Brain microvascular endothelial cell (primary cell): ENCODE measurements at places on chromosomes 11 and 22.

DNA sequence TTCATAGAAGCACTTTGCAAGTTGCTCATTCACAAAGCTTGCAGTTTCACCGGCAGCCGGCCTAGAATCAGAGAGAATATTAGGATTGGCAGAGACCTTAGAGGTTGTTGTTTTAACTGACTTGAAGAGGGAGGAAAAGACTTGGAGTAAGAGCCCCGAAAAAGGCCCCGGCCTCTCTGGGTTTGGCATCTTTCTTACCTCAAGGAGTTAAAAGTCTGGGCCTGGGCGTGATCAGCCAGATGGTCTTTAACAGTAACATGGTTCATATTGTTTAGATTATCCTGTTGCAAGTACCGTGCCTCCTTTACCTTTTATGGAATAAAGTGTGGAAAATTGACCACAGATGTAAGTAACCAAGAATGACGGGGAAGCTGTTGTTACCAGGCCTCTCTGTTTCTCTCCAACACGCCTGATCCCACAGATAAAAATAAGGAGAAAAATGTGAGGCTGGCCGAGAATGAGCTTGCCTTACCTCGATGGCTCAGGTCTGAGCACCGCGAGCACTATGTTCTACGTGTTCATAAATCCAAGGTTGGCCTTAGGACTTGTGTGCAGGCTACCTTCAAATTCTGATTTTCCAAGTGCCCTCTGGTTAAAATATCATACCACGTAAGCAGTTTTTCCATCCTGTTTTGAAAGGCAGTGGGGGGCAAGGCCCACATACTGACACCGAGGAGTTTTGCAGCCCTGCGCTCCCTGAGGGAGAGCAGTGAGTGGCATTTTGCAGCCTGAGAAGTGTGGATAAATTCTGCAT is 56.4 kb downstream of the PARVA start:
- DNase-seq, result peak; percentile 55

GRCh38 chr11:40384991-40385390 is 1074.5 kb downstream of the LRRC4C start:
- no peak for DNase-seq

DNA sequence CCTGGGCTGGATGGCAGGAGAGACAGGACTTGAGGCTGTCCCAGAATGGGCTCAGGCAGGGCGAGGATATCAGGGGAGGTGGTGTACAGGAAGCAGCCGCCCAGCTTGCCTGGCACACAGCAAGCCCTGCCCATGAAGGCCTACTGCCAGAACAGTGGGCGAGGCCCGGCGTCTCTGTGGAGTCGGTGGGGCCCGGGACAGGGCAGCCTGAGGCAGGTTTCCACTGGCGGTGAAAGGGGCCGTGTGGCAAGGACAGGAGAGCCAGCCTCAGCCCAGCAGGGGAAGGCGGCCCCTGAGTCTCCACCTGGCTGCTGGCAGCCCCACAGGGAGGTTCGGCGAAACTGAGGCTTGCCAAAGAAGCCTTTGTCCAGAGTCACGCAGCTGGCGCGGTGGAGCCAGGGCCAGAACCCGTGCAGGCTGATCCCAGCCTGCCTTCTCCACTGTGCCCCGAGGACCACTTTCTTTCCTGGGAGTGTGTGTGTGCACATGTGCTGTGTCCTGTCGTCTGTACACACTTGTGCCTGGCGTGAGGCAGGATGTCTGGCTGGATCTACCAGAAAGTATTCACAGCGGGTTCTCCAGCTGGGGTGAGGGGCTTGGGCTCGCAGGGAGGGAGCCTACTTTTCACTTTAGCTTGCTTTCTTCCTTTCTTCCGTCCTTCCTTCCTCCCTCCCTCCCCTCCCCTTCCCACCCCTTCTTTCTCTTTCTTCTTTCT is 1.2 kb downstream of the TSPO start:
- no peak for DNase-seq

GRCh38 chr11:126267650-126268049 is 1.0 kb downstream of the SRPRA start:
- DNase-seq, result no peak

GRCh38 chr11:12024254-12024926 is 16.0 kb upstream of the DKK3 start:
- no peak for DNase-seq

GRCh38 chr11:27497284-27497866 is 9.2 kb downstream of the LIN7C start:
- DNase-seq, result no peak

- no peak for DNase-seq
These were observed 34.8 kb upstream of the POU2AF1 start for GRCh38 chr11:111413849-111414248.

GRCh38 chr11:71209656-71210055 is 42.7 kb downstream of the SHANK2 start:
- no peak for DNase-seq

DNA sequence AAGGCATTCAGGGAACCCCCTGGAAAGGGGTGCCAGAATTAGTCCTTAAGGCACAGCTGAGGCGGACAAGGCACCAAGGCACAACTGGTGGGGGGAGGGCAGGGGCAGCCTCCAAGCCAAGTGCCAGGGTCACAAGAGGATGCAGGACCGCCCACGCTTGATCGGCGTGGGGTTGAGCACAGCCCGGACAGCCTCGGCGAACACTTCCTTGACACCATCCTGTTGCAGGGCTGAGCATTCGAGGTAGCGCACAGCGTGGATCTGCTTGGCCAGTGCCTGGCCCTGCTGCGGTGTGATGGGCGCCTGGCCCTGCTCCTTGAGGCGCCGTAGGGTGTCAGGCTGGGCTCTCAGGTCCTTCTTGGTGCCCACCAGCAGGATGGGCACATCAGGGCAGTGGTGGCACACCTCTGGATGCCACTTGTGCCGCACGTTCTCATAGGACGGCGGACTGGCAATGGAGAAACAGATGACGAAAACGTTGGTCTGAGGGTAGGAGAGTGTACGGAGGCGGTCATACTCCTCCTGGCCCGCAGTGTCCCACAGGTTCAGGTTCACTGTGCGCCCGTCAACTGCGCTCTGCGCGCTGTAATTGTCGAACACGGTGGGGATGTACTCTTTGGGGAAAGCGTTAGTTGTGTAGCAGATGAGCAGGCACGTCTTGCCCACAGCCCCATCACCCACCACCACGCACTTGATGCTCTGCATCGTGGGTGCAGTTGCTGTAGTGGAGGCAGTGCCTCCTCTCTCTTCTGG is 13.1 kb downstream of the RHOG start:
- no peak for DNase-seq

DNA sequence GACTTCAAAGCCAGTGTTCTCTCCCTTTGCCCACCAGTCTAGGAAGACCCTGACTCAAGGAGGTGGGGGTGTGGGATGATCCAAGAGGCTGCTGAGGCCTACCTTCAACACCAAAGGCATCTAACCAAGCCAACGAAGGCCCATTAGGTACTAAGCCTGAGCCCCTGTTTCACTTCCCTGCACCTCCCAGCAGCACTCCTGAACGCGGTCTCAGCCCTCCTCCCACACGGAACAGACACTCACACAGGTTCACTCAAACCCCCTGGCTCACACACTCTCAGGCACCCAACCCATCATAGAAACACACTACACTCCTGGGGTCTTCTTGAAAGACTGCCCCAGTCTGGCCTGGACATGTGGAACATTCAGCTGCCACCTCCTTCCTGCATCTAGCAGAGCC is 40.7 kb downstream of the SLC22A12 start:
- DNase-seq, result no peak

DNA sequence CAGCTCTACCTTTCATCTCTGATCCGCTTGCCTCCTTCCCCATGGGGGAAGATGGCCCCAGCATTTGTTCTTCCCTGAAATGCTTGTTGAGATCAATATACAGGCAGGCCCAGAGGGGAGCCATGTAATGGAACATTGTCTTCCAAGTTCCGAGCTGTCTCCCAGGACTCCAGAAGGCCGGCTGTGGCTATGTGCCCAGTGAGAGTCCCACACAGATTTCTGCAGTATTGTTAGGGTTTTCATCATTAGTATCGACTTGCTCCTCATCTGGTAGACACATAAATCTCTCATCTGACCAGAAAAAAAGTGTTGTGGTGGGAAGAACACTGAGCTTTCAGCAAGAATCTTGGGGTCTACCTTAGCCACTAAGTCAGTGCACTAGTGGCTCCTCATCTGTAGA is 163.4 kb downstream of the TRIM29 start:
- DNase-seq, result no peak

DNA sequence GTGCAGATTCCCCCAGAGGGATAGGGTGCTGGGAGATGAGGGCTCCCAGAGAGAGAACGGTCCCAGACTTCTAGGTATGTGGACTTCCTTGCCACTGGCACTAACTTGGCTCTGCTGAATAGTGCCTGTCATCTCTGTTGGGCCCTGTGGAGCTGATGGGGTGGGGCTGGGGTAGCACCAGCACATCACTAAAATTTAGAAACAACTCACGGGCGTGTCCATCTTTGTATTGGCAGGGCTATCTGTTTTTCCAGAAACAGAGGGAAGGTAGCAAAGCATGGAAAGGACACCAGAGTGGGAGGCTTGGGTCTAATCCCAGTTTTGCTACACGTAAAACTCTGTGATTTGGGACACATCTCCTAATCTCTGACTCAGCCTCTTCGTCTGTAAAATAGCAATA is 25.8 kb downstream of the SWAP70 start:
- no peak for DNase-seq

- no peak for DNase-seq
These were observed 70.5 kb downstream of the FEZ1 start for GRCh38 chr11:125425601-125426000.

DNA sequence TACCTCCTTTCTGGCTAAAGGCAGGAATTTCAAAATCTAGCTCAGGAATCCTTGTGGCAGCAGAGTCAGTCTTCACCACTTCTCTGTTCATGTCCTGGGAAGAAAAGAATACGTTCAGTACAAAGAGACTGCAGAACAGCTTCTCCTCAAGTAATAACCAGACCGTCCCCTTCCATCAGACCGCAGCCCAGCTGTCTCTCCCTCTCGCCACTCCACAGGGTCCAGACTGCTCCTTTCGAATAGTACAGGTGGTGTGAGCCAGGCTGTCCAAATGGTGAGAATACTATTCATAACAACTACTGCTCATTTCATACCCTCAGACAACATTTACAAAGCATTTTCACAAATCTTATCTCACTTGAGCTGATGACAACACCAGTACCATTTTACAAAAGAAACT is 857 bp downstream of the ZPR1 start:
- DNase-seq, result no peak

GRCh38 chr11:68665436-68665835 is 18.9 kb upstream of the GAL start:
- DNase-seq, result no peak

GRCh38 chr11:114440121-114440860 is 1.0 kb downstream of the REXO2 start:
- DNase-seq, result no peak

- peak; percentile 80 for DNase-seq
These were observed 235.4 kb downstream of the METTL15 start for GRCh38 chr11:28343304-28344233.

DNA sequence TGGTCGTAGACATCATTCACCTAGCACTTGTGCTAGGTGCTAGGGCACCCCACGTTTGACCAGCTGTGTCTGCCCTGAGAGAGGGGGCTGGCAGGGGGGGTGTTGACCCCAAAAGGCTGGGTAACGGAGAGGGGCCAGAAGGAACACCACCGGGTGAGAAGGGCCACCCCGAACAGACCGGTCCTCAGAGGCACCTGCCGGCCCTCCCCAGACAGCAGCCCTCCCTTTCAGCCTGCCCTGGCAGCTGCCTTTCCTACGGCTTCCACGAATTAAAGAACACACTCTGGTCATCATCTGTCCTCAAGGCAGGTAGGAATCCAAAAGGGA is 977 bp upstream of the KCNJ5 start:
- DNase-seq, result no peak

DNA sequence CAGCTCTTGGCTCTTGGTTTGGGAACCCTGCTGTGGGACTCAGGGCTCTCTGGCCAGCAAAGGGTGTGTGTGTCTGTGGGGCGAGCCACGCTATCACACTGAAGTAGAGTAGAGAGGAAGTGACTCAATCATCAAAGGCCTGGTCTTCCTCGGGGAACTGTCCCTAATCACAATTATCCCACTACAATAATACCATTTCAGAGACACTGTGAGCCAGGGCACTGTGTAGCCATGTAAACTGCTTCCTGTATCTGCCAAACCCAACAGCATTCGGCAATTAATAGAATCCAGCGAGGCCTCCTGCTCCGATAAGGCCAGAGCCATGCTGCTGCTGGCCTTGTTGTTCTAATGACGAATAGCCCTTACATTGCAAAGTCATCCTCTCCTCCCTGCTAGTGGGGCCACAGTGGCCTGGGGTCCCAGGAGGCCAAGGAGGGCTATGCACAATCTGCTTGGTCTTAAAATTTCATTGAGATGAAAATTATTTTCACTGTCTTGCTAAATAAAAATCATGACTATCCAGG is 49.8 kb upstream of the LMO2 start:
- peak; percentile 85 for DNase-seq

DNA sequence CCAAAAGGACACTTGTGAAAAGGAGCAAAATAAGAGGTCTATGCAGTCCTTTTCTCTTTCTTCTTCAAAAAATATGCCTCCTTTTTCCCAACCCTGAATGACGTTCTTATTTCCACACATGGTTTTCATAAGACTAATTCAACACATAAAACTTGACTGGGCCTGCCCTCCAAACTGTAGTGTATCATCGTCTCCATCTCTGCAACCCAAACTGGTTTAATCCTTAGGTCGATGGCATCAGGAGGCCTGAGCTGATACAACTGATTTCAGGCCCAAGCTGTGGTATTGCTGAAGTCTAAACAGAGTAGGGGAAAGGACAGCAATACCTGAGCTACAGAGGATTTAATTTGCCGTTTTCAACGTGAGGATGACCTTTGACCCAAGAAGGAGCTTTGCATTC is 130.0 kb upstream of the MTNR1B start:
- no peak for DNase-seq

- no peak for DNase-seq
These were observed 232.2 kb downstream of the DDX10 start for GRCh38 chr11:108897071-108897481.

DNA sequence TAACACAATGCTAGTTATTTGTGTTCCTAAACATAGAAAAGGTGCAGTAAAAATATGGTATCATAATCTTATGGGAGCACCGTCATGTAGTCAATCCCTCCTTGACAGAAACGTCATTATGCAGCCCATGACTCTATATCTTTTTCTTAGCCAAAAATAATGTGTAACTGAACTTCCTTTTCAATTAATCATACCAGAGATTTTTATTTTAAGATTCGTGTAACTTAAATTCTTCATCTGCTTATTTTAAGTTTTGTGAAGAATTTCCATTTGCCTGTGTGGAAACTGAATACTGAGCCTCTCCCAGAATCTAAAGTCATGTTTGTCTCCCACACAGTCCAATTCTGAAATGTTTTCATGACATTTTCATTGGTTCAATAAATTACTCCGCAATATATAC is 699.1 kb downstream of the KCNA4 start:
- DNase-seq, result no peak

- DNase-seq, result no peak
These were observed 102.4 kb upstream of the TIMP3 start for GRCh38 chr22:32699001-32699582.

GRCh38 chr11:128336203-128336602 is 251.2 kb downstream of the ETS1 start:
- DNase-seq, result peak; percentile 69

DNA sequence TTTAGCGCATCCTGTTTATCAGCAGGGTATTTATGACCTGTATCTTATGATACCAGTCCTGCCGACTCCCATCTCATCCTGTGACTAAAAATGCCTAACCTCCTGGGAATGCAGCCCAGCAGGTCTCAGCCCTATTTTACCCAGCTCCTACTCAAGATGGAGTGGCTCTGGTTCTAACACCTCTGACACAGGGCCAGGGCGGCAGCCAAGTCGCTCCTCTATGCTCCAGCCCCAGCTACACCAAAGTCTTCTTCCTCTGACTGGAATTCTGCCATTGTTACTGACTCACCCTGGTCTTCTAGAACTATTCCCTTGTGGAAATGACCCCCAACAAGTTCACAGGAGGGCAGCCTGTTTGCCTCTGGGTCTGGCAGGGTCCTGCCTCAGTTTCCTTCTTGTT is 7.9 kb upstream of the C1QTNF6 start:
- DNase-seq, result no peak
